ENCODE measurements at places on chromosomes 1 and 21.

DNA sequence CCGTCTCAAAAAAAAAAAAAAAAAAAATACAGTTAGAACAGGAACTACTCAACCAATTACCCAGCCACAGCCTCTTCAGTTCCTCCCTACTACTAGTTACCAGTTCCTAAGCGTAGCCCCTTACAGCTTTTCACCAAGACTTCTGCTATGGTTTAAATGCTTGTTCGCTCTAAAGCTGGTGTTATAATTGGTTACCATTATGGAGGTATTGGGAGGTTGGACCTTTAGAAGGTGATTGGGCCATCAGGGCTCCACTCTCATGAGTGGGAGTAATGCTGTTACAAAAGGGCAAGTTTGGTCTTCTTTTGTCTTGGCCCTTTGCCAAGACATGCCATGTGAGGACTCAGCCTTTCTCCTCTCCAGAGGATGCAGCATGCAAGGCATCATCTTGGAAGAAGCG lies 3.0 kb upstream of the SMPDL3B start:
- DNase-seq: no peak

GRCh38 chr21:14677013-14677412 lies 130.9 kb upstream of the SAMSN1 start:
- no peak for DNase-seq

GRCh38 chr1:18041685-18042355 lies 65.8 kb upstream of the IGSF21 start:
- DNase-seq: no peak

GRCh38 chr1:217315346-217315745 lies 315.5 kb downstream of the GPATCH2 start:
- no peak for DNase-seq

- DNase-seq: no peak
These were observed 55.5 kb upstream of the EDN2 start for GRCh38 chr1:41539999-41540398.

GRCh38 chr1:41812453-41812852 lies 106.3 kb downstream of the HIVEP3 start:
- DNase-seq: no peak

GRCh38 chr1:98482611-98483010 lies 178.9 kb upstream of the SNX7 start:
- DNase-seq: no peak

DNA sequence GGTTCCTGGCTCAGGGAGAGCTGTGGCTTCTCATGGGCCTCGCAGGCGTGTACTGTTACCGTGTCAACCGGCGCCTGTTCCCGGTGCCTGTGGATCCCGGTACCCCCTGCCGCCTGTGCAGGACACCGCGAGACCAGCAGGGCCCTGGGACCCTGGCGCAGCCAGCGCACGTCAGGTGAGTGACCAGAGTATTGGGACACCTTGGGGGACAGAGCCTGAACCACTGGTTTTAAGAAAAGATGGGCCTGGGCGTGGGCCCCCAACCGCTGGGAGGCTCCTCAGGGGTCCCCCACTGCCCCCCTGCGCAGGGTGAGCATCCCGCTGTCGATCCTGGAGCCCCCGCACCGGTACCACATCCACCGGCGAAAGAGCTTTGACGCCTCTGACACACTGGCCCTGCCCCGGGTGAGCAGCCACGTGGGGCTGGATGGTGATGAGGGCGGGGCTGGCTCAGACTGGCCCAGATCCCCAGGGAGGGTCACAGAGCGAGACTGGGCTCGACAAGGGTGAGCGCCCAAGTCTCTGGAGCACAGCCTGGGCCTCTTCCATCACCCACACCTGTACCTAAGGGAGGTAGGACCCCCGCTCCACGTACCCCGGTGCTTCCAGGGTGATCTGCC lies 10.5 kb downstream of the MIIP start:
- no peak for DNase-seq

DNA sequence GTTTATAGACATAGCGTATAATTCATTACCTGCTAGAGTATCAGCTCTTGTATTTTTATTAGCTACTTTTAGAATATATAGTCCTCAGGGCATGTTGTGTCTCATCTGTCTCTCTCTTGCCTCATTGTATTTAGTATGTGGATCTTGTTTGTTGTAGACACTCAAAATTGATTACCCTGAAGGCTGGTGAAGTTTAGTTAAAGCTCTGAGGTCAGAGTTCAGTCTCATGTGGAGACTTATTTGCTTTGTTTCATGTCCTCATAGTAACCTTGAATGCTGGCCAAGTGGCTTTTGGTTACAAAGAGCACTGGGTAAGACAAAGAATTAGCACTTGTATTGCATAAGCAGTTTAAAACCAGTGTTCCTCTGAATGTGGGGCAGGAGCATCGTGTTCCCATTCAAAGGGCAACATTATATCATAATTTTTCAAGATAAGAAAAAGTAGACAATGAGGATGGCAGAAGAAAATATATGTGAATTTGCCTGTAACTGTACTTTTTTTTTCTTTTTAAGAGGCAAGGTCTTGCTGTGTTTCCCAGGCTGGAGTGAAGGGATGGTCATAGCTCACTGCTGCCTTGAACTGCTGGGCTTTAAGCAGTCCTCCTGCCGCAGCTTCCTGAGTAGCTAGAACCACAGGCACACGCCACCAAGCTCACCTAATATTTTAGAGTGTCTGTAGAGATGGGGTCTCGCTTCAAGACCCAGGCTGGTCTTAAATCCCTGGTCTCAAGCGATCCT lies 17.4 kb downstream of the CNST start:
- peak; percentile 10 for DNase-seq

DNA sequence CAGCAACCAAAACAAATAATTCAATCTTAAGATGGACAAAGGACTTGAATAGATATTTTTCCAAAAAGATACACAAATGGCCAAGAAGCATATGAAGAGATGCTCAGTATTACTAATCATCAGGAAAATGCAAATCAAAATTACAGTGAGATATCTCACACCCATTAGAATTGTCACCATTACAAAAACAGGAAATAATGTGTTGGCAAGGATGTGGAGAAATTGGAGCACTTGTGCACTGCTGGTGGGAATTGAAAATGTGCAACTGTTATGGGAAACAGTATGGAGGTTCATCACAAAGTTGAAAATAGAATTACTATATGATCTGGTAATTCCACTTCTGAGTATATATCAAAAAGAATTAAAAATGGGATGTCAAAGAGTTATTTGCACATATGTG lies 83.2 kb downstream of the SH3GLB1 start:
- DNase-seq: no peak

- DNase-seq: no peak
These were observed 95.5 kb downstream of the SDCCAG8 start for GRCh38 chr1:243351337-243351736.

GRCh38 chr1:185938396-185938795 lies 204.2 kb downstream of the HMCN1 start:
- no peak for DNase-seq

DNA sequence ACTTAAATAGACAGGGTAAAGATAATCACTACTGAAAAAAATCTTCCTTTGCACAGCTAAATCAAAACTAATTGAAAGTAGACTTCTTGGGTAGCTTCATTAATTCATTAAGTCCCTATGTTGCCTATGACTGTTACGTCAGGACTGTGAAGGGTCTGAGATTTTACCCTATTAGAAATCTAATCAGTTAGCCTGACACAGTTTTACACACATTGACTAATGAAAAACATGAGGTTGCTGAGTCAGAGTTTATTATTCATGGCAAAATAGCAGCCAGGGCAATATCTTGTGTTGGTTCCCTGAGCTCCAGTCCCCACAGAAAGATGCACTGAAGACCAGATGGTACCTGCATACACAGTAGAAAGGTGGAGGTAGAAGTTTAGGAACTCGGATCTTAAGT lies 262.5 kb upstream of the ZP4 start:
- DNase-seq: no peak

DNA sequence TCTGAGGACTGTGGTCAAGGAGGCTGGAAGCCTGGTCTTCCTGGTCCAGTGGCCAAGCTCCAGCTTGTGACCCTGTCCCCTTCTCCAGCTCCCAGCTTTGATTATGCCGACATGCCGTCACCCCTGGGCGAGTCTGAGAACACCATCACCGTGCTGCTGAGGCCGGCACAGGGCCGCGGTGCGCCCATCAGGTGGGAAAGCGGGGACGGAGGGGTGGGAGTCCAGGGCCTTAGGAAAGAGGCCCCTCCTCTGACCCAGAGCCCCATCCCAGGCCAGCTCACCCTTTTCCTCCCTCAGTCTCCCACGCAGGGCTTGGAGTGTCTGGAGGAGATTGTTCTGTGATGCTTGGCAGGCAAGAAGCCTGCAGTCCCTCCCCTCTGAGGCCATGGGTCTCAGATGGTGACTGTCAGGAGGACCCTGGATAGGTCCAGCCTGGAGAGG lies 43.6 kb downstream of the PTPRU start:
- no peak for DNase-seq

DNA sequence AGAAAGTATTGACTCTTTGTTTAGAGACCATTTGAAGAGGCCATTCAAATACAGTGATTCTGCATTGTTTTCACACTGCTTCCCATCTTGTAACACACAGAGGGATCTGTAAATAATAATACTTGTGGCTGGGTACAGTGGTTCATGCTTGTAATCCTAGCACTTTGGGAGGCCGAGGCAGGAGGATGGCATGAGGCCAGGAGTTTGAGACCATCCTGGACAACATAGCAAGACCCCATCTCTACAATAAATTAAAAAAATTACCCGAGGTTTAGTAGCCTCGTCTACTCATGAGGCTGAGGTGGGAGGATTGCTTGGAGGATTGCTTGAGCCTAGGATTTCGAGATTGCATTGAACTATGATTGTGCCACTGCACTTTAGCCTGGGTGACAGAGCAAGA lies 5.7 kb downstream of the ZMYM4 start:
- no peak for DNase-seq

- DNase-seq: no peak
These were observed 46.9 kb downstream of the TNNT2 start for GRCh38 chr1:201330541-201330940.

- no peak for DNase-seq
These were observed 156.8 kb upstream of the POU3F1 start for GRCh38 chr1:38203441-38203840.

DNA sequence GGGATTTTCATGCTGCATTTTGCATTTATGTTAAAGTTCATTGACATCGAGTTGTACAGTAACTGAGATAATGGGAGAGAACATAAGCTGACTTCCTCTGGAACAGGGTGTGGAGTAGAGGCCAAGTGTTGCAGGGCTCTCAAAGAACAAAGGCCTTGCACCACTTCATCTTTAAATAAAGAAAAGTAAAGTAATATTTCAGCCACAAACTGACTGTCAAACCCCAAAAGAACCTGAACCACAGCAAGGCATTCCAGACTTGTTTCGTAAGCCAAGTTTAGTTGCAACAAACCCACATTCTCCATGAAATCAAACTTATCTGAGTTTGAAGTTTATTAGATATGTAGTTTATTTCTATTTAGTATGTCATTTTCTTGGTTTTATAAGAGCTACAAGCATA lies 19.1 kb upstream of the HMGCS2 start:
- DNase-seq: no peak

DNA sequence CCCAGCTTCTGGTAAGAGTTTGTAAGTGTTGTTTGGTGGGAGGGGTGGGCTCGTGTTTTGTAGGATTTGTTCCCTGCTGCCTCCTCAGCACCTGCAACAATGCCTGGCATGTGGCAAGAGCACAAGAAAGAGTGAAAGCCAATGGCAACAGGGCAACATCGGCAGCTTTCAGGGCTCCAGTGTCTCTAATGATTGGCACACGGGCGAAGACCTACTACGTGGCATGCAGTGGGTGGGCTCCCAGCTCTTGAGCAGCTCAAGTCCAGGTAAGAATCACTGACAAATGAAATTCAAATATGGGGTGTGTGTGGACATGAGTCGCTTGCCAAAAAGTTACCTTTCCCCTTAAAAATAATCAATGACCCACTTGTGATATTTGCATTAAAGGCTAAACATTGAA lies 23.9 kb upstream of the SLC1A7 start:
- DNase-seq: no peak

GRCh38 chr1:192130175-192130574 lies 28.1 kb upstream of the RGS18 start:
- DNase-seq: no peak

GRCh38 chr1:11893907-11894251 lies 32.3 kb downstream of the KIAA2013 start:
- DNase-seq: peak; percentile 53

GRCh38 chr1:246308533-246309075 lies 198.5 kb downstream of the SMYD3 start:
- no peak for DNase-seq

- no peak for DNase-seq
These were observed 28.8 kb downstream of the TTLL7 start for GRCh38 chr1:83970114-83970513.

GRCh38 chr1:56446531-56447098 lies 132.7 kb downstream of the PLPP3 start:
- DNase-seq: no peak

DNA sequence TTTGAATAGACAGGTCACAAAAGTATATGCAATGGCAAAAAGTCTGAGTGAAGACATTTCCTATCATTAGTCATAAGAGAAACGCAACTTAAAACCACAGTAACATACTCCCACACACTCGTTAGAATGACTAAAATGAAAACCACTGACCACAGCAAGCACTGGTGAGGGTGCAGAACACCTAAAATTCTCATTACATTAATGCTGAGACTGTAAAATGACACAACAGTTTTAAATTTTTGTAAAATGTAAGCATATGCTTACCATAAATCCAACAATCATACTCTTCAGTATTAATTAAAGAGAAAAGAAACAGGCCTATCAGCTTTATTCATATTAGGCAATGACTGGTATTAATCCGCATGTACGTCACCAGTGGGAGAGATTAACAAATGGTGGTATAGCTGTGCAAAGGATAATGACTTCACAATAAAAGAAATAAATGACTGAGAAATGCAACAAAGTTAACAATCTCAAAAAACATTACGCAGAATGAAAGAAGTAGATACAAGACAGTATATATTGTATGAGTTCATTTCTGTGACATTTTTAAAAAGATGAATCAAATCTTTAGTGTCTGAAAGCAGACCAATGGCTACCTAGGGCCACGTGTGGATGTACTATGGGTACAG lies 253.5 kb downstream of the AKT3 start:
- DNase-seq: no peak

- DNase-seq: no peak
These were observed 48.9 kb upstream of the KIF26B start for GRCh38 chr1:245105815-245106410.

DNA sequence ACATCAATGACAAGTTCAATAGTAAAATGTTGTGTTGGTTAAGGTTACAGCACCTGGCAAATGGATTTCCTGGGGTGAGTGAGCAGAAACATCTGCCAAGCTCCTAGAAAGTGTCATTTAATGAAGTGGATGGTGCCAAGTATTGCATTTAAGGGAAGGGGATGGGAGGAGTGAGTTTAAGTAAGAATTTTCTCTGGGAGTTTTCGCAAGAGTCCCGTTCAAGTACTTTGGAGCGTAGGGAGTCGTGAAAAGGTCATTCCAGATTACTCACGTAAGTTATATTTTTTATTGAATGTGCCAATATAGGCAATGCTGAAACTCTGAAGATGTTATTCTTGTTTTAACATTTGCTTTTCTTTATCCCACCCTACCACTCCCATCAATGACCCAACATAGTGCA lies 117.4 kb upstream of the RAB3GAP2 start:
- no peak for DNase-seq

Measured in NCI-H1436 (cell line).